ENCODE measurements at places on chromosomes 3 and 15.

- no peak for DNase-seq
These were observed 142.7 kb upstream of the RBMS3 start for GRCh38 chr3:29138171-29138570.

GRCh38 chr3:17747174-17747889, 4.9 kb upstream of the TBC1D5 start:
- no peak for DNase-seq

GRCh38 chr3:7205535-7205934, 344.6 kb downstream of the GRM7 start:
- no peak for DNase-seq

- DNase-seq, result no peak
These were observed 169.3 kb downstream of the LPP start for GRCh38 chr3:188323067-188323842.

GRCh38 chr15:39124155-39124552, 456.7 kb upstream of the THBS1 start:
- DNase-seq, result no peak

GRCh38 chr15:40002295-40002694, 36.7 kb downstream of the SRP14 start:
- DNase-seq, result no peak

GRCh38 chr15:89075846-89076245, 12.4 kb upstream of the ABHD2 start:
- no peak for DNase-seq

DNA sequence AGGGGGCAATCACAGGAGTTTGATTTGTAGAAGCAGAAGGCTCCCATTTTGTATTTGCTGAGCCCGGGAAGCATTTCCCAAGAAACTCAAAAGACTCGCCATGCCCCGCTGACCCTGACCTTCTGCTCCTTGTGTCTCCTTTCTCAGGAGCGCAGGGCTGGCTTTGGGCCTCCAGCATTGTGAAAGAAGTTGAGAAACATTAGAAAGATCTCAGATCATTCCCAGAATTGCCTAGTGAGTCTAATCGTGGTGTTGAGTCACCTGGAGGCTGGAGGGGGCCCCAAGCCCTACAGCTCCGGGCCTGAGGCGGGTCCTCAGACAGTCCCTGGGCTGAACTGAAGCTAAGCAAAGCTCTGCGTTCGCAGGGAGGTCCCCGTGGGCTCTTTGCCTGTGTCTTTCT, 10.9 kb upstream of the PIGZ start:
- DNase-seq, result no peak

- DNase-seq, result no peak
These were observed 29.6 kb downstream of the SLC6A1 start for GRCh38 chr3:11022115-11022514.

- DNase-seq, result no peak
These were observed 24.4 kb downstream of the MAGEF1 start for GRCh38 chr3:184687363-184688015.

DNA sequence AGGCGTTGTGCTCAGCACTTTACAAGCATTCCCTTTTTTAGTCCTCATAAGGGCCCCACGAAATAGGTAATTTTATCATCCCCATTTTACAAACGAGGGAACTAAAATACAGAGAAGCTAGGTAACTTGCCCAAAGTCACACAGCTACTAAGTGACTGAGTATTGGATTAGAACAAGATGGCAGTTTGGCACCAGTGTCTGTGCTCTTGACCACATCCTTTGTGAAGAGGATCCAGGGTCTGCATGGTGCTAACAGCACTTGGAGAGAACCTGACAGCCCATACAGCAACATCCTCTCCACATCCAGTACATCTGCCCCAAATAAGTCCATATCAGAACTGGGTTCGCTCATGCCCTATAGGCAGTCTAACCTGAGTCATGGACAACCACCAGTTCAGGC, 21.8 kb upstream of the DAPK2 start:
- no peak for DNase-seq

GRCh38 chr3:105513886-105514285, 147.2 kb downstream of the ALCAM start:
- no peak for DNase-seq

- DNase-seq, result no peak
These were observed 192.7 kb downstream of the MBNL1 start for GRCh38 chr3:152461460-152461859.

DNA sequence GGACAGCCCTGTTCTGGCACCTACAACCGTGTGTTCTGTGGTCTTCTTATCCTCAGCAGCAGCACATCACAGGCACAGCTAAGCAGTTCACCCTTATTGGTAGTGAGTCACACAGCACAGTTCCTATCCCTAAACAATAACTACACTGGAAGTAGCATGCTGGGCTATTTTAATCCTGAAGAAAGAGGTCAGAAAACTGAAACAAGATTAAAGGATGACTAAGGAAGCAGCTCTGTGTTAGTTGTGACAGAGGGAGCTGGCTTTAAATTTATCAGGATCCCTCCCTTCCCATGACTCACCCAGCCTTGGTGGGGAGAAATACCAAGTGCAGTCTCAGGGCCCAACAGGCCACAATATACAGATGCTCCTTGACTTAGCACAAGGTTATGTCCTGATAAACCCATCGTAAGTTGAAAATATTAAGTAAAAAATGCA, 144.3 kb downstream of the ERC2 start:
- DNase-seq, result no peak

- no peak for DNase-seq
These were observed 54.0 kb upstream of the GADL1 start for GRCh38 chr3:30948426-30948825.

GRCh38 chr3:10520072-10520471, 14.7 kb upstream of the ATP2B2 start:
- no peak for DNase-seq

DNA sequence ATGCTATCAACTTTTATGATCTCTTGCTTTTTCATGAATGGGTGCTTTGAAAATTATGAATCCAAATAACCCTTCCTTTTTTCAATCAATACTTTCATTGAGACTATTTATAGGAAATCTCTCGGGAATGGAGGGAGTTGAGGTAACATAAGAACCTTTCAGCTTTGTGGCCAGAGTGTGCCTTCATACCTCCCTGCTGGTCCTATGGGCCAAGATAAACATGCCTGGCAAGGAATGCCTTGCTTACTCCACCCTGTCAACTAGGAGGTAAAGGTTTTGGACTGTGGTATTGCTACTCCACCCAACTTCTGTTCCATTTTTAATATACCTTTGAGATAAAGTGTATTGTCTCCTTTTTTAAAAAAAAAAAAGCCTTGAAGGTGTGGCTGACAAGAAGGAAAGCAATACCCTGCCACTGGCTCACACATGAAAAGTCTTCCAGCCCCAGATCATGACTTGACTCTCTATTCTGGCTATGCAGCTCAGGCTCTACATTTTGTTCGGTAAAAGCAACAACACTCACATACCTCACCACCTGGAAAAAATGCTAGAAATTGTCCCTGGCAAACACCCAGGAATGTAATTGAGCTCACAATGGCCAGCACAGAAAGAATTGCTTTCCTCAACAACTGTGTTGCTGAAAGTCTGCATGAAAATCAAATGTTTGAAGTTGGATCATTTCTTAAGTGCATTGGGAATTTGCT, 35.8 kb downstream of the COL8A1 start:
- no peak for DNase-seq

Data from nucleus accumbens (tissue), 56 donors.